ENCODE measurements at places on chromosomes 6 and 20.
A peak's percentile ranks its signal among the peaks of the same experiment; 100 is the strongest.

DNA sequence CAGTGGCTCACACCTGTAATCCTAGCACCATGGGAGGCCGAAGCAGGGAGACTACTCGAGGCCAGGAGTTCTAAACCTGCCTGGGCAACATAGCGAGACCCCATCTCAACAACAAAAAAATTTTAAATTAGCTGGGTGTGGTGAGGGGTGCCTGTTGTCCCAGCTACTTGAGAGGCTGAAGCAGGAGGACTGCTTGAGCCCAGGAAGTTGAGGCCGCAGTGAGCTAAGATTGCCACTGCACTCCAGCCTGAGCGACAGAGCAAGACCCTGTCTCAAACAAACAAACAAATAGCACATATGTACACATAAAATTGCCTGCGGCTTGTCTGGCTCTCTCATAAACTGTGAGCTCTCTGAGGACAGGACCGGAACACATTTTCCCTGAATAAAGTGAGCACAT is 106.3 kb downstream of the BANF2 start:
- DNase-seq, result no peak

GRCh38 chr6:37693079-37693478 is 4.6 kb downstream of the MDGA1 start:
- no peak for DNase-seq

DNA sequence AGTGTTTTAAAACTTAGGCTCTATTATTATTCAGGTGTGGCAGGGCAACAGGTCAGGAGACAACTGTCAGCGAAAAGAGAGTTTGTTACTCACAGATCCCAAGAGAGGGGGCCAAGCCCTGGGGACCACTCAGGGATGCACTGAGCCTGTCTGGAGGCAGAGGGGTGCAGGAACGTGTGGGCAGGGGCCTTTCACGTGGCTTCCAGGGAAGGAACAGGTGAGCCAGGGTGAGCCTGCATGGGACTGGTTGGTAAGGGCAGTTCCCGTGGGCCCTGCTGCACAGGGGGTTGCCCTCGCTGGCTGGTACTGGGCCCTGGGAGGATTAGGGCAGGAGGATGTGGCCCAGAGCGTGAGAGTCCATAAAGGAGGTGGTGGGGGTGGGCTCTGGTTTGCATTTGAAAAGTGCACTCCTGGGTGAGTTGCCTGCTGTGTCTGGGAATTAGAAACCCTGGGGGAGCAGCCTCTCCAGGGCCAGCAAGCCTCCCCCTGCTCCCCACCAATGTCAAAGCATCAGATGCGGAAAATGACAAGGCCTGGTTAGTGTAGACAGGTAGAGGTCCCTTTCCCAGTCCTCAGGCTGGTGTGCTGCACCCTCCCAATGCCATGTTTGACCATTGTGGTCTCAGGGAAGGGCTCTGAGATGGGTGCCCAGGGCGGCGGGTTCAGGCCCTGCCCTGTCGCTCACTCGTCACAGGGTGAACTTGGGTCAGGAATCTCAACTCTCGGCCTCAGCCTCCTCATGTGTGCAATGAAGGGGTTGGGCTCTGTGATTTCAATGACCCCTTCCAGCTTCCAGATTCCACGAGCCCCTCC is 127.4 kb upstream of the RPS6KA2 start:
- DNase-seq, result no peak

GRCh38 chr20:55615818-55616217 is 389.5 kb downstream of the CBLN4 start:
- DNase-seq, result no peak

GRCh38 chr6:148177589-148178233 is 164.9 kb upstream of the SASH1 start:
- peak; percentile 9 for DNase-seq

Data from stimulated activated CD4-positive, alpha-beta T cell treated with anti-CD3 and anti-CD28 coated beads, Interleukin-4, amount 100 ng/mL, for 48 hours (primary cell).